ENCODE measurements at places on chromosomes 13 and 19. TPM values are rescaled to one million over a fixed set of nuclear protein-coding genes. Genes with fewer than 3 reads are reported as not detected.

The SPHK2 gene
- total RNA-seq: 18.0 TPM

The ADGRE3 gene
- not detected for total RNA-seq

The OR7A5 gene
- not detected for total RNA-seq

The LILRB5 gene
- total RNA-seq: 0.13 TPM

The FFAR2 gene
- not detected for total RNA-seq

The ZNF93 gene
- total RNA-seq: 8.1 TPM

The MYO1F gene
- total RNA-seq: 187 TPM

The ZNF486 gene
- 5.0 TPM for total RNA-seq

The NCR1 gene
- 16.2 TPM for total RNA-seq

The MBD3L4 gene
- total RNA-seq: not detected

The FGF14 gene
- total RNA-seq: not detected

The LGALS7B gene
- total RNA-seq: not detected

The DCLK1 gene
- not detected for total RNA-seq

DNA sequence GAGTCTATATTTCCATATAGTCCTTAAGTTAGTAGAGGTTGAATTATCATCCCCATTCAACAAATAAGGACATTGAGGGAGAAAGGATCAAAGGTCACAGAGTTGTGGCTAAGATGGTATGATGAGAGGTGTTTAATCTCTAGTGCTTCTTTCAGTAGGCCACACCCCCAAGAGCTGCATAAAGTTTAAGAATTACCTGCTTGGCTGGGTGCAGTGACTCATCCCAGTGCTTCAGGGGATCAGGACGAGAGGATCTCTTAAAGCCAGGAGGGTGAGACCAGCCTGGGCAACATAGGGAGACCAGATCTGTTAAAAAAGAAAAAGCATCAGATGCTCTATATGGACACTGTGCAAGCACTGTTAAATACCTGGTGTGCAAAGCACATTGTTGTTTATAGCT is 560.0 kb upstream of the KLHL1 start:
- H3K4me3 ChIP-seq: no peak overlapping the region
- H3K4me1 ChIP-seq: no peaks in the 10 kb centered on the region
- H3K36me3 ChIP-seq: no peaks in the 10 kb centered on the region
- DNase-seq: no peak
- H3K27me3 ChIP-seq: no peaks in the 10 kb centered on the region

DNA sequence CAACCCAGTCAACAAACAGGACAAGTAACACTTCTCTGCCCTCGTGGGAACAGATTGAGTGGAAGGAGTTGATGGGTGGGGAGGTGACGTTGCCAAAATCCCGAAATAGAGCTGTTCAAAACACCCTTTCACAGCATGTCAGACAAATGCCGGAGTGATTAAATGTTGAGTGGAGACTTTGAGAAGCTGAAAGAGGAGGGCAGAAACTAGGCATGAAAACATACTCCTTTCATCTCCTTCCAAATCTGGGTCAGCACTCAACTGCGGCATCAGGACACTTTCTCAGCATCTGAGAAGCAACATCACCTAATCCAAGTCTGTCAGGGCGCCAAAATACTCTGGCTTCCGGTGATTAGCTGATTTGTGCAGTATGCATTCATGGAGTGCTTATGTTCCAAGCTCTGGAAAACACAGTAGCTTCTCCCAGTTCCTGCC is 51.5 kb upstream of the MRI1 start:
- DNase-seq: no peak
- no peak overlapping the region for H3K27ac ChIP-seq
- H3K27me3 ChIP-seq: peaks cover 21% of the 10 kb centered on the region
- no peaks in the 10 kb centered on the region for H3K4me1 ChIP-seq
- H3K36me3 ChIP-seq: no peaks in the 10 kb centered on the region

DNA sequence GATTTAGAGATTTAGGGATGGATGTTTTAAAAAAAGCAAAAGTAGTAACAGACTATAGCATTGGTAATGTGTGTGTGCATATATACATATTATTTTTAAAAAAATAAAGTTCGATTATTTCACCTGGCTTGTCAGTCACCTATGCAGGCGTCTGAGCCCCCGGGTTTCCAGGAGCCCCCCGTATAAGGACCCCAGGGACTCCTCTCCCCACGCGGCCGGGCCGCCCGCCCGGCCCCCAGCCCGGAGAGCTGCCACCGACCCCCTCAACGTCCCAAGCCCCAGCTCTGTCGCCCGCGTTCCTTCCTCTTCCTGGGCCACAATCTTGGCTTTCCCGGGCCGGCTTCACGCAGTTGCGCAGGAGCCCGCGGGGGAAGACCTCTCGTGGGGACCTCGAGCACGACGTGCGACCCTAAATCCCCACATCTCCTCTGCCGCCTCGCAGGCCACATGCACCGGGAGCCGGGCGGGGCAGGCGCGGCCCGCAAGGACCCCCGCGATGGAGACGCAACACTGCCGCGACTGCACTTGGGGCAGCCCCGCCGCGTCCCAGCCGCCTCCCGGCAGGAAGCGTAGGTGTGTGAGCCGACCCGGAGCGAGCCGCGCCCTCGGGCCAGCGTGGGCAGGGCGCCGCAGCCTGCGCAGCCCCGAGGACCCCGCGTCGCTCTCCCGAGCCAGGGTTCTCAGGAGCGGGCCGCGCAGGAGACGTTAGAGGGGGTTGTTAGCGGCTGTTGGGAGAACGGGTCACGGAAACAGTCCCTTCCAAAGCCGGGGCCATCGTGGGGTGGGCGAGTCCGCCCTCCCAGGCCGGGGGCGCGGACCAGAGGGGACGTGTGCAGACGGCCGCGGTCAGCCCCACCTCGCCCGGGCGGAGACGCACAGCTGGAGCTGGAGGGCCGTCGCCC is 840 bp upstream of the CCNA1 start:
- peak overlapping the region; percentile 65 for H3K4me3 ChIP-seq
- peaks cover 11% of the 10 kb centered on the region for H3K4me1 ChIP-seq
- DNase-seq: no peak
- no peaks in the 10 kb centered on the region for H3K36me3 ChIP-seq
- no peak overlapping the region for H3K27ac ChIP-seq

DNA sequence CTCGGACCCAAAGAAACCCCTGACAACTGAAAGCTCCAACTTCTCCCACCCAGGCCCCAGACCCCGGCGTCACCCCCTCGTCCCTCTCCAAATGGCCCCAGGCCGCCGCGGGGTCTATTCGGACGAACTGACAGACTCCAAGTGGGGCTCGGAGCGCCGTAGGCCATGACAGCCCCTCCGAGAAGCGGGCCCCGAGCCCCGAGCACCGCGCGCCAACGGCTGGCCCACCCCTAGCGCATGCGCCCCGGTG is 360 bp downstream of the DDX39A start:
- H3K27me3 ChIP-seq: no peaks in the 10 kb centered on the region
- H3K4me1 ChIP-seq: peaks cover 56% of the 10 kb centered on the region
- H3K36me3 ChIP-seq: peaks cover 16% of the 10 kb centered on the region
- H3K4me3 ChIP-seq: peak overlapping the region; percentile 83
- DNase-seq: peak; percentile 75

DNA sequence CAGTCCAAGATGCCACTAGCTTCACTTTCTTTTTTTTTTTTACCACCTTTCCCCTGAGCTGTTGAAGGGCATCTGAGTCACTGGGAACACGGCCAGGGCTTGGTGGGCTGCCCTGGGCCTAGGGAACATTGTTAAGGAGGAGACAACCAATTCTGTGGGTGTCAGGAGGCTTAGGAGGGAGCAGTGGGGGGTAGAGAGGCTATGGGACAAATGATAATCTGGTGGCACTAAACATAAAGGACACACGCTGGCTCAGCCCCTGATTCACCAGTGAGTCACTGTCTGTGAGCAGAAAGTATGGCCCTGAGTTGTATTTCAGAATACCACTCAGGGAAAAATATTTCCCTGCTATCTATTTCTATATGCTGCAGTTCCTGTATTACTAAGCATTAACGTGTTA is 207.8 kb downstream of the DCLK1 start:
- no peak for DNase-seq
- no peaks in the 10 kb centered on the region for H3K36me3 ChIP-seq
- no peaks in the 10 kb centered on the region for H3K27me3 ChIP-seq
- no peak overlapping the region for H3K27ac ChIP-seq
- H3K4me3 ChIP-seq: no peak overlapping the region

DNA sequence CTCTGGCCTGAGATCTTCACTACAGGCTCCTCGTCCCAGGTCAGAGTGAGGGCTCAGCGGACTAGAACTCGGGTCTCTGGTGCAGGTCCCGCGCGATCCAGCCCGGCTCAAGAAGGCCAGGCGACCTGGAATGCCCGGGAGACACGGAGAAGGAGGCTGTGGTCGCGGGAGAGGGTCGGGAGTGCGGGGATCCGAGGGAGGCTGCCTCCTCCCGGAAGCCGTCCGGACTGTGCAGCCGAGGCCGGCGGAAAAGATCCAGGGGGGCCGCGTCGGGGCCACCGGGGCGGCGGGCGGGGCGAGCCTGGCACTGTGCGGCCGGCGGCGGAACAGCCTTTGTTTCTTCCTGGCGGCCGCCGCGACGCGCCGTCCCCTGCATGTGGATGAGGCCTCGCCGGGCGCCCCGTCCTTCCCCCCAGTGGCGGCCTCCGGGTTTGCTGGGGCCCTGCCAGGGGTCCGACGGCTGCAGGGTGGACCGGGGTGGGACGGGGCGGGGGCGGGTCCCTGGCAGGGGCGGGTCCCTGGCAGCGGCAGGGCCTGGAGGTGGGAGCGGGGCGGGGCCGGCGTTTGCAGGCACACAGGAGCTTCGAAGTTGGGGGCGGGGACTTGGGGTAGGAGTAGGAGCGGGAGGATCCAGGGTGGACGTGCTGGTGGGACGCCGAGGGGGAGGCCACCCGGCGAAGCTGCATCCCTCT is 1.0 kb upstream of the SLC7A10 start:
- H3K27ac ChIP-seq: no peak overlapping the region
- H3K36me3 ChIP-seq: no peaks in the 10 kb centered on the region
- H3K4me3 ChIP-seq: peak overlapping the region; percentile 44
- no peak for DNase-seq
- H3K4me1 ChIP-seq: no peaks in the 10 kb centered on the region

- H3K27me3 ChIP-seq: no peaks in the 10 kb centered on the region
- no peaks in the 10 kb centered on the region for H3K4me1 ChIP-seq
- DNase-seq: no peak
- peaks cover 6% of the 10 kb centered on the region for H3K36me3 ChIP-seq
Observed at GRCh38 chr19:53156850-53157249, 2.0 kb downstream of the ZNF347 start.

DNA sequence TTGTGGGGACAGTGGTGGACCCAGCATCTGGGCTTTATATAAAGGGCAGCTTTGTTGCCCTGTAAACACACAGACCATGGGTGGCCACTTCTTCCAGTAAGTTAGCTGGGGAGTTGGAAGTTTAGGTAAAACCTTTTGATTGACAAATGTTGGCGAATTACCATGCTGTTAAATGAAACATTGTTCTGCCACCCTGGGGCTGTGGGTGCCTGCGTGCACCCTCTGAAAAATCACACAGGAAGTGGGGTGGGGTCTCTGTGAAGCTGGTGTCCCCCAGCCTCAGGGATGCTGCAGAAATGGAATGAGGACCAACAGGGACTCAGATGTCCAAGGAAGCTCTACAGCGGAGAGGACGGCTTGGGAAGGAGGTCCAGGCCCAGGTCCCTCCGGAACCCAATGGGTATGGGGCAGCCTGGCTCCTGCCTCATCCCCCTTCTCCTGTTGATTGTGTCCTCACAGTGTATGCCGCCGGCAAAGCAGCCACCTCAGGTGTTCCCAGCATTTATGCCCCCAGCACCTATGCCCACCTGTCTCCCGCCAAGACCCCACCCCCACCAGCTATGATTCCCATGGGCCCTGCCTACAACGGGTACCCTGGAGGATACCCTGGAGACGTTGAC is 2.8 kb upstream of the USF2 start:
- peak overlapping the region; percentile 23 for H3K27ac ChIP-seq
- no peak for DNase-seq
- H3K4me3 ChIP-seq: no peak overlapping the region
- peaks cover 43% of the 10 kb centered on the region for H3K4me1 ChIP-seq
- H3K36me3 ChIP-seq: no peaks in the 10 kb centered on the region
- no peaks in the 10 kb centered on the region for H3K27me3 ChIP-seq

GRCh38 chr19:9132422-9132821 is 5.7 kb upstream of the OR7G3 start:
- no peaks in the 10 kb centered on the region for H3K4me1 ChIP-seq
- no peak overlapping the region for H3K4me3 ChIP-seq
- no peak overlapping the region for H3K27ac ChIP-seq
- DNase-seq: no peak
- peaks cover 2% of the 10 kb centered on the region for H3K27me3 ChIP-seq

DNA sequence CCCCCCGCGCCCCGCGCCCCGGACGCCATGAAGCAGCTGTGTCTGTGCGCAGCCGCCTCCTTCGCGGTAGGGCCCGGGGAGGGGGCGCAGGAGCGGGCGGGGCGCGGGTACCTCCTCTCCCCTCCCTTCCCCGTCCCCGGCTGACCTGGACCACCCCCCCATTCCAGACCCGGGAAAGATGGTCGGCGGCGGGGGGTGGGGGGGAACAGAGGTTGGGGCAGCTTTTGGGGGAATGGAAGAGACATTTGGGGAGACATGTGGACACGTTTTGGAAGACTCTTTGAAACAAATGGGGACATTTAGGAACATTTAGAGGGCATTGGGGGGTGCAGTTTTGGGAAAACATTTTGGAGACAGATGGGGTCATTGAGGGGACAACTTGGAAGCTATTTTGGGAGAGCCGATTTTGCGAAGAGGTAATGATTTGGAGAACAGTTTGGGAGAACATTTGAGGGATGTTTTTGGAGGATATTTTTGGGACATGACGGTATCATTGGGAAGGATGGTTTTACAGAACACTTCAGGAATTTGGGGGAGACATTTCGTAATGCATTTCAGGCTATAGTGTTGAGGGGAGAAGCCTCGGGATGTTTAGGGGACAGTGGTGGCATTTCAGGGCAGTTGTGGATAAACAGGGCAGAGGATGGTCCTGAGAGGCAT is 16.1 kb downstream of the ANKRD24 start:
- no peak overlapping the region for H3K27ac ChIP-seq
- H3K4me3 ChIP-seq: no peak overlapping the region
- H3K36me3 ChIP-seq: no peaks in the 10 kb centered on the region
- no peak for DNase-seq
- peaks cover 3% of the 10 kb centered on the region for H3K27me3 ChIP-seq

- no peaks in the 10 kb centered on the region for H3K36me3 ChIP-seq
- no peaks in the 10 kb centered on the region for H3K4me1 ChIP-seq
- H3K27ac ChIP-seq: no peak overlapping the region
- no peaks in the 10 kb centered on the region for H3K27me3 ChIP-seq
Observed at GRCh38 chr13:112986946-112987681, 18.1 kb downstream of the MCF2L start.

GRCh38 chr13:75422028-75422427 is 59.9 kb downstream of the TBC1D4 start:
- no peaks in the 10 kb centered on the region for H3K27me3 ChIP-seq
- H3K4me1 ChIP-seq: no peaks in the 10 kb centered on the region
- no peak for DNase-seq
- H3K36me3 ChIP-seq: no peaks in the 10 kb centered on the region
- no peak overlapping the region for H3K27ac ChIP-seq

Measured in T-cell (primary cell).